Renal cortical epithelial cell (primary cell): ENCODE measurements at places on chromosomes 4 and X.
A peak's percentile ranks its signal among the peaks of the same experiment; 100 is the strongest.

GRCh38 chrX:110409925-110410324, 51.3 kb downstream of the RTL9 start:
- peak; percentile 76 for DNase-seq

GRCh38 chrX:23887451-23887850, 20.3 kb downstream of the APOO start:
- DNase-seq, result no peak

DNA sequence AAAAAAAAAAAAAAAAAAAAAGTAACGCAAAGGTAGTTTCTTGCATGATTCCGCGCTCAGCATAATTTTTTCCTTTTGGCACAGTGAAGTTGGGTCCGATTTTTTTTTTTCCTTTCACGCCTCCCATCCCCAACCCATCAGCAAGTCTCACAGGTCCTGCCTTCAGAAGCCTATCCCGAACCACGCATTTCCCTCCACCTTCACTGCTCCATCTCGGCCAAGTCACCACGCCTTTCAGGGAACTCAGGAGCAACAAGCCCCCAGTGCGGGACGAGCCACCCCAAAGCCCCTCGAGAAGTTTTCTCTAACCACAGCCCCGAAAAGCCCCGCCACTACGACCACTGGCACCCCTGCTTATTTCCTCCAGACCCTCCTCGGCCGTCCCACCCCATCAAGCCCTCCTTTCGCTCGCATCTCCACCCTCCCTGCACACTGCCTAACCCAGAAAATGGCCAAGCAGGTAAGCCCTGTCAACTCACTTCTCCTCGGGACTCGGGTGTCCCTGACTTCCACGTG, 1.0 kb downstream of the SLBP start:
- DNase-seq, result no peak

DNA sequence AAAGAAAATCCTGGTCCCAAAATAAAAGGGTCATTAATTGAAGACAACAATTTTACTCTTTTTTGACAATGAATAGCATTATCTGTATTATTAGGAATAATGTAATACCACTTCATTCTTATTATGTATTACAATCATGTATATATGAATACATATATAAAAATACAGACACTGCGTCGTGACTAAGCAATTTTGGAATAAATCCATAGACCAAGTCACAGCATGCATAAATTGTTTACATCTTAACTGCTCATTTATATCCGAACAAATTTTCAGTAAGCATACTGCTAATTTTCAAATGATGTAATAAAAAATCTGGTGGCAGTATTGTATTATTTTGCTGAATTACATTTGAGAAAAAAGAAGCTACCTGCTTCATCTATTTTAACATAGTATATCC, 321.6 kb upstream of the PITX2 start:
- DNase-seq, result no peak

- DNase-seq, result peak; percentile 8
Measured at GRCh38 chr4:172147687-172148086, 334.5 kb downstream of the GALNTL6 start.

DNA sequence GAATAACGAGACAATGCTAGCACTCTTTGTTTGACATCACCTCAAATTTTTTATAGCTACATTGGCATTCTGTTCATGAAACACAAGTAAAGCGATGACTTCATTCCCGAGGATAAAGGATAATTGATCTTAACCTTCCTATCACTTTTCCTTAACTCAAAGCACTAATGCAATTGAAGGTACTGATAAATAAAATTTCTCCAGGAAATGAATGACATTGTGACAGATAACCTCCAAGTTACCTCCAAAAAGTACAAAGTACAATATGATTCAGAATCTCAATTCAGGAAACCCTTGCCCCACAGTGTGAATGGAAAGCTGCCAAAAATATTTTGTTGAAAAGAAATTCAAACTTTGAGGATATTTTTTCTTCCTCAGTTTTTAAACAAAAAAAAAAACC, 1.8 kb downstream of the PRSS12 start:
- DNase-seq, result no peak

DNA sequence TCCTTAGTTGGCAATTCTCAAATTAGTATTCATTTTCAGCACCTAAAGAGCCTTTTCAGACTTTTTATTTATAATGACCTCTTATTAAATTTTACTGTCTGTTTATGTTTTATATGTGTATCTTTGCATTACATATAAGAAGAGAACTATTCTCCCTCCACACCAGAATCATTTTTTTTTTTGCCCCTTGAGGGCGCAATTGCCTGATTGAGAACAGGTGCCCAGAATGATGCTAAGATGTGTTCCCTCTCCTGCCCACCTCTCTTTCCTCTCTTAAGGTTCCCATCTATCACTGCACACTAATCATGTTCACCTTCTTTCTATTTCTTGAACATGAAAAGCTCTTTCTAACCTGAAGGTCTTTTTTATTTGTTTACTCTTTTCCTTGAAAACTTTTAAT, 44.2 kb upstream of the ADAM29 start:
- no peak for DNase-seq
